ENCODE measurements at places on chromosomes 7 and 10. TPM values are rescaled to one million over a fixed set of nuclear protein-coding genes. Genes with fewer than 3 reads are reported as not detected.

Gene BTBD16
- 0.09 TPM for polyA plus RNA-seq

DNA sequence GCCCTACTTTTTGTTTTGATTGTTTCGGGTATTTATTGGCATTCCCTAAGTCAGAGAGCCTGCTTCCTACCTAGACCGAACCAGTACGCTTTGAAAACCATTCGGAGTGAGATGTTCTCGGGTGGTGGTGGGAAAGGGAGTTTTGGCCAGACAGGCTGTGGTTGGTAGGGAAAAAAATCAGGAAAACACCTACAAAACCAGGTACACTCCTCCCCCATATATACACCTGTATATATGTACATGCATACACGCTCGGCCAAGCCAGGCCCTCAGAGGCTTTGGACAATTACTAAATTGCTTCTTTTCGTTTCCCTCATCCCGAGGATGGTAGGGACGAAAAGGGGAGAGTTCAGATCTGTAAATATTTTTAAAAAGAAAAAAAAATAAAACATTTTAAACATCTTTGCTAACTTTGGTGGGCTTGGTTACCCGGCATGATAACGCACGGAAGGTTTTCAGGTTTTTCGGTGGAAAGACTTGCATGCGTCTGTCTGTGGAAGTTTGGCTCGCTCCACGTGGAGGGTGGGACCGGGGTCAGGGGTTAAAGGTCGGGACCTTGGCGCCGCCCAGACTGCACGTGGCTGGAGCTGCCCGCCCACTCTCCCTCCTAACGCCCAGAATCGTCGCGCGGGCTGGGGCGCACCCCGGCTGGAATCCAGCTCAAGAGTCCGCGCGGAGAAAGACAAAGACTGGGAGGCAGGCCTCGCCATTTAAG, 2.5 kb downstream of the HMX2 start:
- H3K27ac ChIP-seq: no peak overlapping the region
- no peak overlapping the region for H3K4me3 ChIP-seq
- no peak for DNase-seq
- peaks cover 40% of the 10 kb centered on the region for H3K27me3 ChIP-seq
- peaks cover 71% of the 10 kb centered on the region for H3K4me1 ChIP-seq
- no peaks in the 10 kb centered on the region for H3K36me3 ChIP-seq

- DNase-seq: no peak
- H3K27me3 ChIP-seq: no peaks in the 10 kb centered on the region
- no peak overlapping the region for H3K27ac ChIP-seq
- no peak overlapping the region for H3K4me3 ChIP-seq
Measured at GRCh38 chr10:121462955-121463354, 135.3 kb downstream of the FGFR2 start.

DNA sequence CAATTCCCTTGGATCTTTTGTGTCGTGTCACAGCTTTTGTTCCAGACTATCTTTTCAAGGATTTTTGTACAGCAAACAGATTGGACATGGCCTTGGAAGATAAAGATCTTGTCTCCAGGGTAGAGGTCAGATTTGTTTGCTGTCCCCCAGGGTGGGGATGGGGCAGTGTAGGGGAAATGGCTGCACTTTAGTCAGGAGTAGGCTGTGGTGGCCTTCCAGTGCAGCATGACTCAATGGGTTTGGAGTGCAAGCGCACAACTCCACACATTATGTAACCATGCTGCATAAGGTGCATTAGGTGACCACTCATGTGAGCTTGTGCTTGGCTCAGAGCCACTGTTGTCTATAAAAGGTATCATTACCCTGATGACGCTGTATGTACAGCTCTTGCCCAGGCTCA, 23.9 kb upstream of the ADAMTS14 start:
- no peaks in the 10 kb centered on the region for H3K4me1 ChIP-seq
- H3K36me3 ChIP-seq: no peaks in the 10 kb centered on the region
- no peaks in the 10 kb centered on the region for H3K27me3 ChIP-seq

Gene SPDYE16
- polyA plus RNA-seq: 0.21 TPM

DNA sequence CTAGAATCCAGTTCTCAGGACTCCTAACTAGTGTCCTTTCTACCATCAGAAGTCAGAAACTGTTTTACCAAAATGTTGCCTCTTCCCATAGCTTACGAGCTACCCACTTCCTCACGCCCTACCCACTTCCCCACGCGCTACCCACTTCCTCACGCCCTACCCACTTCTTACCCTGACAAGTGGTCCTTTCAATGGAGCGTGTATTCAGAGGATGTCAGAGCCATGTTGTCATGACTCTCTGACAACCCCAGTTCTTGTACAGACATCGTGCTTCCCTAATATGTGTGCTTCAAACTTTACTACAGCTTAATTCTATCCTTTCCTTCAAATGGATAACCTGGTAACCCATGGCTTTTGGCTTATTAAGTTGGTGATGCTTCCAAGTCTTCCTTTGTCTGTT, 84.8 kb upstream of the PHF14 start:
- H3K36me3 ChIP-seq: no peaks in the 10 kb centered on the region
- peaks cover 10% of the 10 kb centered on the region for H3K4me1 ChIP-seq

Gene ZSCAN25
- polyA plus RNA-seq: 18.3 TPM

Gene CPXM2
- not detected for polyA plus RNA-seq

DNA sequence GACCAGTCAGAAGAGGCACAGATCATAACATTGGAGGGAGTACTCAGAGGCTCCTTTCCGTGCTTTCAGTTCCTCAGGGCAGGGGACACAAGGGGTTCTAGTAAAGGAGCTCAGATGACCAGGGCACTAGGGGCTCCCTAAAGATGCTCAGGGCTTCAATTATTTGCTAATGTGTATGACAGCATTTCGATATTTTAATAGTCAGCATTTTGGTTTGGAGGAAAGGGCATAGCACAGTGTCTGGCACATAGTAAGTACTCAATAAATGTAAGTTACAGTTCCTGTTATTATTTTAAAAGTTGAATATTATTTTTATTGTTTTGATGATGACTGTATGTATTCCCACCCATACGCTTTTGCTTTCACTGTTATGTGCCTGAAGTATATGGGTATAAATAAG, 260.0 kb downstream of the REEP3 start:
- H3K4me1 ChIP-seq: no peaks in the 10 kb centered on the region
- no peak overlapping the region for H3K4me3 ChIP-seq
- H3K27ac ChIP-seq: no peak overlapping the region
- no peaks in the 10 kb centered on the region for H3K36me3 ChIP-seq

DNA sequence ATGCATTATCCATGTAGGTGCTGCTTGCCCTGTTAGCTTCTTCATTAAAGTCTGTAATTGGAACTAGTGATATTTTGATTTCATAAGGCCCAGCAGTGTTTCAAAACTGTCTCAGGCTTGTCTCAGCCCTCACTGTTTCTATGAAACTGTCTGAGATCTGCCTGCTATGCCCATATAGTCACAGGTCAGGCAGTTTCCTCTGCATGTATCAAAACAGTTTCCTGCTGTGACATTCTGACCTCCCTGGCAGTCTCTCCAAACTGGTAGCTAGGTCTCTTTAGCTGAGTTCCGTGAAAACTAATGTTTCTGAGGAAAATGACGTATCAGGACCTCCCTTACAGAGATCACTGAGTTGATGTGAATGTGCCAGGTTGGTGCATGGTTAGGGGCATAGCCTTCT, 18.9 kb upstream of the SEMA3D start:
- no peaks in the 10 kb centered on the region for H3K27me3 ChIP-seq
- DNase-seq: no peak
- H3K36me3 ChIP-seq: no peaks in the 10 kb centered on the region
- no peaks in the 10 kb centered on the region for H3K4me1 ChIP-seq

DNA sequence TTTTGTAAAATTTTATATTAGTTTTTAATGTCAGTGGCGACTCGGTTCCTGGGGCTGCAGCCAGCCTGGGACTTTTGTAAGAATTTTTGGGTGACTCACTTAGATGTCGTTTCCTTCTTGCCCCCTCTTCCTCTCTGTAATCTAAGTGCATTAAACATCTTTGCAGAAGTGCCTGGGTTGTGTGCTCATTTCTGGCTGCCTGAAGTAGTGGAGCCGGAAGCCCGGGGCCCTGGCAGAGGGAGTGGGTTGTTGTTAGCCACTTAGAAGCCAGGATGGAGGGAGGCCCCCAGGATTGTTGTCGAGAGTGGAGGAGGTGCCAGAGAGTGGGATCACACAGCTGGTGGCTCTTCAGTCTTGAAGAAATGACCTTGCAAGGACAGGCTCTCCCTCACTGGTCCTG, 11.0 kb upstream of the TRIM8 start:
- DNase-seq: no peak
- H3K27ac ChIP-seq: peak overlapping the region; percentile 27
- no peak overlapping the region for H3K4me3 ChIP-seq
- peaks cover 2% of the 10 kb centered on the region for H3K36me3 ChIP-seq

Gene ACTL6B
- polyA plus RNA-seq: not detected

DNA sequence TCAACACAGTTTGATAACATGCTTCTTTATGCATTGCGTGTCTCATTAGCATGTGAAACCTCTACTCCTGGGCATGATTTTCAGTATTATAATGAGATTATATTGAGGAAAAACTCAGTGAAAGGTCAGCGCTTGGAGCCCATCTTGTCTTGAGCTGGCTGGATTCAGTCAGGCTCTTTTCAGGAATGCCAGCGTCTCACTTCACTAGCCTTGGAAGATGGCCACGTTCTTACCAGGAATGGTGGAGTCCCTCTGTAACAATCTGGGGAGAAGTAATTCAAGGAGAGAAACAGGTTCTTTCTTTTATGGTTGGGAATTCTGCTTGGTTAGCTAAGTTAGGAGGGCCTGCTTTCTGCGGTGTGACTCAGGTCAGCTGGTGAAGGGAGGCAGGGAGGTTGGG, 241.0 kb downstream of the GALNT17 start:
- H3K4me1 ChIP-seq: no peaks in the 10 kb centered on the region
- no peaks in the 10 kb centered on the region for H3K27me3 ChIP-seq
- DNase-seq: no peak
- no peak overlapping the region for H3K27ac ChIP-seq
- H3K4me3 ChIP-seq: no peak overlapping the region

DNA sequence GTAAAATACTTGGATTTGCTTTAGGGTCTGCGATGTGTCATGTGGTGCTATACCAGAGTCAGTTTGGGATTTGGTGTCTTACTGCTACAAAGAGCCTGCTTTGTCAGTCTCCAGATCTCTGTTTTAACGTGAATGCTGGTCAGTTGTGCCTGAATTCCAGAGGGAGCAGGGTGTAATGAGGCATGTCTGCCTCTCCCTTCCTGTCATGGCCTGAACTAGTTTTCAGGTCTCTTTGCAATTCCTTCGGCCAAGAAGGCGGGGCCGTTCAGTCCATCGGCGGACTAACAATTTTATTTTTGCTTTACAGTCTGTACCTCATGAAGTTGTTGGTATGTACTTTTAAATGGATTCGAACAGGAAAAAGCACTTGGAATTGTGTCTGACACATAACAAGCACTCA, 465.1 kb upstream of the ADARB2 start:
- H3K4me1 ChIP-seq: no peaks in the 10 kb centered on the region
- no peak for DNase-seq
- no peaks in the 10 kb centered on the region for H3K27me3 ChIP-seq
- no peak overlapping the region for H3K4me3 ChIP-seq

Gene C7orf25
- polyA plus RNA-seq: 1.6 TPM

Gene NUTM2B
- 0.14 TPM for polyA plus RNA-seq

GRCh38 chr7:88306590-88307048, at the start of gene STEAP4:
Gene STEAP4, minus strand, starts transcription at chr7:88306894. Its CDS starts 22,625 bp downstream, at chr7:88284269.
- no peaks in the 10 kb centered on the region for H3K36me3 ChIP-seq
- no peaks in the 10 kb centered on the region for H3K4me1 ChIP-seq
- no peak within 1 kb of the TSS for H3K27ac ChIP-seq
- no peaks in the 10 kb centered on the region for H3K27me3 ChIP-seq
- DNase-seq: no peak

Gene AOC1
- not detected for polyA plus RNA-seq

DNA sequence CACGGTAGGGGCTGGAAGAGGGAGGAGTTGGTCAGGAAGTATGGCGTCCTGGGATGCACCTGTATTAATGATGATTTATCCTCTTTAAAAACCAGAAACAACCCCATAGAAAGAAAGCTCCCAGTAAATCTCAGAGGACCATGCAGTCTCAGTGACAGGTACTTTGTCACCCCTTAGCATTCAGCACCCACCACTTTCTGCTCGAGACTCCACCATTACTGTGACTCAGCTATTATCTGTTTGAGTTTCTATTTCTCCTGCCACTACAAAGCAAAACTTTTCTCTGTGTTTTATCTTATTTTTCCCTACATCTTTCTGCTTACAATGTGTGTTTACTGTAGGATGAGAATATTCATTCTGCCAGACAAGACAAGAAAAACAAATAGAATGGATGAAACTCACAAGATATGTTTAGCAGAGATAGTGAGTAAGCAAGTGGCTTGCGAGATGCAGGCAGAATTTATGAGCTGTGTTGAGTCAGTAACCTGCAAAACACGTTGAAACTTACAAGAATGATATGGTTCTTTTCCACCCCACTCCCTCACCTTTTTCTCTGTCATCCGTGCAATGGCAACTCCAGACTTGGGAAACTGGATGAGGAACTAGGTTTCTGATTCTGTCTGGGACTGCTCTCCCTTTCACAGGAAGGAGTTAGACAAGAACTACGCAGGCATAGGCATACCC, 127.1 kb downstream of the AOAH start:
- H3K4me3 ChIP-seq: no peak overlapping the region
- H3K4me1 ChIP-seq: no peaks in the 10 kb centered on the region
- DNase-seq: no peak
- H3K27me3 ChIP-seq: no peaks in the 10 kb centered on the region
- no peak overlapping the region for H3K27ac ChIP-seq
- no peaks in the 10 kb centered on the region for H3K36me3 ChIP-seq

Gene CCT6A
- 113 TPM for polyA plus RNA-seq

GRCh38 chr10:105094048-105094447, 453.0 kb downstream of the SORCS3 start:
- no peak for DNase-seq
- H3K4me1 ChIP-seq: no peaks in the 10 kb centered on the region
- no peaks in the 10 kb centered on the region for H3K27me3 ChIP-seq
- H3K27ac ChIP-seq: no peak overlapping the region
- H3K4me3 ChIP-seq: no peak overlapping the region
- H3K36me3 ChIP-seq: no peaks in the 10 kb centered on the region

GRCh38 chr7:138483531-138483930, 23.5 kb downstream of the TRIM24 start:
- no peak overlapping the region for H3K4me3 ChIP-seq
- no peak for DNase-seq
- H3K4me1 ChIP-seq: peaks cover 28% of the 10 kb centered on the region
- H3K27me3 ChIP-seq: no peaks in the 10 kb centered on the region
- H3K36me3 ChIP-seq: no peaks in the 10 kb centered on the region
- no peak overlapping the region for H3K27ac ChIP-seq

DNA sequence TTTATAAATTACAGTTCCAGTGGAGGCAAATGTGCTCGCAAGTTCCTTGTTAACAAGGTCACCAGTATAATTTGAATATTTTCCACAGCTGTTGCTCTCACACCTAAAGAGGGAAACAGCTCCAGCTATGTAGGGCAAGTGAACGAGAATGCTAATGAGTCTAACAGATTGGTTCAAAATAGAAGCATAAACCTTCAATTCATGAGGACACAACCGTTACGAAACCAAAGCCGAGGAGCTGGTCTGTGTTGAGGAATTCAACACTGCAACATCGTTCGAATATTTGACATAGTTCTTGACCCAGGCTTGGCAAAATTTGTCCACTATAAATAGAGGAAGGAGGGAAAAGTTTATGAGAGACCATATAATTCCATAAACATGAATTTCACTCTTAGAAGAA, 161.3 kb downstream of the KLF6 start:
- DNase-seq: no peak
- no peaks in the 10 kb centered on the region for H3K36me3 ChIP-seq
- H3K4me3 ChIP-seq: no peak overlapping the region

Measured in CD4-positive, alpha-beta memory T cell (primary cell).